ENCODE measurements at places on chromosomes 7 and 10.
A peak's percentile ranks its signal among the peaks of the same experiment; 100 is the strongest.

DNA sequence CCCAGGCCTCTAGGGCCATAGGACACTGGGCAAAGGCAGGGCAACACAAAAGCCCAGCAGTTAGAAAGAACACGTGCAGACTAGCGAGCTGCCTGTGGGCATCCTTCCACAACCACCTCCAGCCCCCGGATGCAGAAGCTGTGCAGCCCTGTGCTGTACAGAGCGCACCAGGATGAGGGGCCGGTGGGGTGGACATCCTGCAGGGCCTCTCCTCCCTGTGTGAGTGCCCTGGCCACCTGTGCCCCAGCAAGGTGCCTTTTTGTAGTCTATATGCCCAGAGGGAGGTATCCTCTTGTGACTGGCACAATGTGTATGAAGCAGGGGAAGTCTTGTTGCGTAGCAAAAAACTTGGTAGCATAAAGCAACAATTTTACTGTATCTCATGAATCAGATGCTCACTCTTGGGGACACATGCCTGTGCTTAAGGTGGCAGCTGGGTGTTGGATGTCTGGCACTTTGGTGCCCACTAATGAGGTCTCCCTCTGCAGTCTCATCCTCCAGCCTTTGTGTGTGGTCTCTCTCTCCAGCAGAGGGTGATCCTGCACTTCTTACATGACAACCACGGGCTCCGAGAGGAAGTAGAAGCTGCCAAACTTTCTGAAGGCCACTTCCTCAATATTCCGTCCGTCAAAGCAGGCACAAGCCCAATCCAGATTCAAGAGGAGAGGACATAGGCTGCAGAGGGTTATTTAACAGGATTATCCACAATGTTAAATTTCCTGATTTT is 8.7 kb downstream of the NCAPG2 start:
- peak; percentile 54 for DNase-seq

GRCh38 chr10:81108516-81109199 is 571.0 kb downstream of the SH2D4B start:
- DNase-seq, result no peak

GRCh38 chr10:60781661-60782060 is 3.4 kb downstream of the CDK1 start:
- DNase-seq, result no peak

DNA sequence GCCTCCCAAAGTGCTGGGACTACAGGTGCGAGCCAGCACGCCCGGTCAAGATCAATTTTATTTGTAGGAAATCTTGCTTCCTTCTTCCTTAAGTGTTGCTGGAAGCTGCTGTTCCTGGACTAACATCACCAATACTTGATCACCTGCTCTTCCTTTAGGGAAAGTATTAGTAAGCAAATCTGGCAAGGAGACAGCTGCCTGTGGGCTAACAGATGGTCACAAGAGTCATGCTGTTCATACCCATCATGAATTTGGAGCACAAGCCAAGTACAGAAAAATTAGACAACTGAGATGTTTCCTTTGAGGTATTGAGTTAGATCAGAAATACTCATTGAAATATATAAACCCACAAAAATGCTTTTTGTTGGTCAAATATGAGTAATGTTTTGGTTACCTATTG is 27.9 kb downstream of the BAIAP2L1 start:
- peak; percentile 28 for DNase-seq

GRCh38 chr7:138228769-138229168 is 152.5 kb downstream of the AKR1D1 start:
- DNase-seq, result no peak

GRCh38 chr7:93629291-93629801 is 54.8 kb upstream of the CALCR start:
- no peak for DNase-seq

GRCh38 chr7:25031432-25031831 is 51.5 kb upstream of the OSBPL3 start:
- no peak for DNase-seq

GRCh38 chr7:2295936-2296620 is 18.2 kb downstream of the SNX8 start:
- DNase-seq, result no peak

DNA sequence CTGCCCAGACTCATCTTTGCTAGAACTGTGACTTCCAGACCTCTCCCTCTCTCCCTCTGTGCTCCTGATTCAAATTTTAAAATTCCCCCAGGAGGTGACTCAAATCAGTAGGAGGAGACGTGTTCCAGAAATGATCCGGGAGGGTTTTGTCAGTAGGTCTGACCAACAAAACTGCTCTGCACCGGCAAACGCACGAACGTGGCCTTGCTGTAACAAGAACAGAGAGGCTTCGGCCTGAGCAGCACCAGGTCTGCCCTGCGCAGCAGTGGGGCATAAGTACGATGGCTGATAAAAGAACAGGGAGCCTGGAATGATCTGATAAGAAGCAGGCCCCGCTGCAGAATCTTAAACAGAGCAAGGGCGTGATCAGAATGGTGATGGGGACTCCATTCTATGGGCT is 152.7 kb upstream of the AUTS2 start:
- no peak for DNase-seq

DNA sequence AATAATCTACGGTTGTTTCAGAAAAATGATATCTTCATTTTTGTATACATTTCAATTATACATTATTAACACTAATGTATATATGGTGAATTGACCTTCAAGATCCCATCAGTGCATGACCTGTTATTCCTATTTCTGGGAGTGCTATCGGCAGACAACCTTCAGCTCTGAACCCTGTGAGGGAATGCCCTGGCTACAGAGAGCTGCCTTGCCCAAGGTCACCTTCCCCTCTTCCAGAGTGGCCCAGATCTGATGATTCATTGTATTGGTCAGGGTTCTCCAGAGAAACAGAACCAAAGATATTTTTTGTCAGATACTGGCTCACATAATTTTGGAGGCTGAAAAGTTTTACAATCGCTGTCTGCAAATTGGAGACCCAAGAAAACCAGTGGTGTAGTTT is 235.5 kb downstream of the ZNF92 start:
- no peak for DNase-seq

DNA sequence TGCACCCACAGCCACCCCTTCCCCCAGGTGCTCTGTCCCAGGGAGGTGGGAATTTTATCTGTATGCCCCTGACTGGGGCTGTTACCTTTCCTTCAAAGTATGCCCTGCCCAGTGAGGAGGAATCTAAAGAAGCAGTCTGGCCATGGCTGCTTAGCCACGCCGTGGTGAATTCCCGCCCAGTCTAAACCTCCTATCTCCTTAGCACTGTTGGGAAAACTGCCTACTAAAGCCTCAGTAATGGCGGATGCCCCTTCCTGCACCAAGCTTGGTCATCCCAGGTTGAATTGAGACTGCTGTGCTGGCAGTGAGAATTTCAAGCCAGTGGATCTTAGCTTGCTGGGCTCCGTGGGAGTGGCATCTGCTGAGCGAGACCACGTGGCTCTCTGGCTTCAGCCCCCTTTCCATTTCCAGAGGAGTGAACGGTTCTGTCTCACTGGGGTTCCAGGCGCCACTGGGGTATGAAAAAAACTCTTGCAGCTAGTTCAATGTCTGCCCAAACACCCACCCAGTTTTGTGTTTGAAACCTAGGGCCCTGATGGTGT is 87.2 kb downstream of the ABCC2 start:
- DNase-seq, result no peak

- DNase-seq, result no peak
Observed at GRCh38 chr10:59754951-59755350, 1.7 kb upstream of the MRLN start.

DNA sequence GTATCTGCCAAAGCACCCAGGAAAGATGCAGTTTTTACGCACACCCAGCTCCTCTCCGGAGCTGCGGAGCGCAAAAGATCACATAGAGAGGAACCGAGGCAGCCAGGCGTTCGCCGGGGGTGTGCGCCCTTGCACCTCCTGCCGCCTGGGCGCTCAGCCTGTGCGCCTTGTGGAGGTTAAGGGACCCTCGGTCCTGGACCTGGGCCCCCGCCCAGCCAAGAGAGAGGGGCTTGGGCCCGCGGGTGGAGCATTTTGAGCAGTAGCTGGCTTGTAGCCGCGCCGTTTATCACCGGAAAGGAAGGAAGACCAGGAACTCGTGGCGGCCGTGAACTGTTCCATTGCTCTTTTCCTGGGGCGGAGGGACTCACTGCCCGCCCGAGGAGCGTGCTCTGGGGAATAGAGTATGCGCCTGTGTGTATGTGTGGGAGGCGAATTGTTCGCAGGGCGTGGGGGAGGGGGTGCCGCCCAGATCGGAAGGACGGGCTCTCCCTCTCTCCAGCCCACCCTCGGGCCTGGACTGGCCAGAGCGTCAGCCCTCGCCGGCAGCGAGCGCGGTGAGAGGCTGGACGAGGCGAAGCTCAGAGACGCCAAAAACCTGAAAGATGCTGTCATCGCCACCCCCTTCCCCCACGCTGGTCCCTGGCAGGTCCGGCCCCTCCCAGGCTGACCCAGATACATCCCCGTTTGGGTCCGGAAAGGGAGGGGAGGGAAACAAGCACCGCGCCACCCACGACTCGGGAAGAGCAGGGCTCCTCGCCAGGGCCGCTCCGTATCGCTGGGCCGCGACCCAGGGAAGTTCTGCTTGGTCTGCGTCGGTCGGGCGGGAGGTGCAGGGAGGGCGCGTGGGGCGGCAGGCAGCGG is 1.2 kb upstream of the WNT2 start:
- DNase-seq, result no peak

- no peak for DNase-seq
Observed at GRCh38 chr7:135647755-135648154, 14.6 kb upstream of the STMP1 start.

DNA sequence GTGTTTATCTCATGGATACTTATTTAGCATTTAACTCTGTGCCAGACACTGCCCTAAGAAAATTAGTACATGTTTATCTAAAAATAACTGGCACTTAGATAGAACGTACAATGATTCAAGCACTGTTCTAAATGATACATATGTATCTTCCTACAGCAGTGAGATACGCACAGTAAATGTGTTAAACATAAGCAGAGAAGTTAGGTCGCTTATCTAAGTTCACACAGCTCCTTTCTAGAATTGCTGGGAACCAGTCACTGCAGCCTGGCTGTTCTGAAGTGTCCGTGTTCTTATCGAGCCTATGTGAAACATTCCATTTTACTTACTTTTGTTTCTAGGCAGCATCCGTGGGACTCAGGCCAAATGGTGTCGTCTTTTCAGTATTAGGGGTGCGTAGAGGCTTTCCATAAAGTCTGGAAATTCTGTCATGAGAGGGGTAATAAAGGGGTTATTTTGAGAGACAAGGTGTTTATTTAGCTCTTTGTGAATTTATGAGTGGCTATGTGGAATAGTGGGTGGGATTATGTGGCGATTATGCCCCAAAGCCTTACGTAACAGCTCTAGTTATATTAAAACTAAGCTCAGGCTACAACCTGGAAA is 186.9 kb downstream of the SND1 start:
- DNase-seq, result no peak

- DNase-seq, result peak; percentile 26
Observed at GRCh38 chr7:113774182-113774807, 144.5 kb downstream of the PPP1R3A start.

GRCh38 chr10:29214551-29214950 is 74.3 kb upstream of the LYZL1 start:
- no peak for DNase-seq

GRCh38 chr10:125575843-125576242 is 107.1 kb downstream of the TEX36 start:
- no peak for DNase-seq

DNA sequence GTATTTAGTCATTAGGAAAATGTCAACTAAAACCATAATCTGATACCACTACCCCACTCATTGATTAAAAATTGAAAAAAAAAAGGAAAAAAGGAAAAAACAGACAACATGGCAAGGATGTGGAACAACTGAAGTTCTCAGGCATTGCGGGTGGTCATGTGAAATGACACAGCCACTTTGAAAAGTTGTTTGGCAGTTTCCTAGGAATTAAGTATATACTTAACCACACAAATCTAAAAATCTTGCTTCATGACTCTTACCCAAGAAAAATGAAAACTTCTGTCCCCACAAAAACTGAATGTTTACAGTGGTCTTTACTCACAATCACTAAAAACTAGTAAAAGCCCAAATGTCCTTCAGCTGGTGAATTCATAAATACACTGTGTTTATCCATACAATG is 254.5 kb downstream of the AHR start:
- no peak for DNase-seq

All from fibroblast of skin of left biceps (primary cell).